ENCODE measurements at places on chromosomes 6 and 20.

GRCh38 chr6:1617466-1618310 lies 8.0 kb downstream of the FOXC1 start:
- no peak for DNase-seq

DNA sequence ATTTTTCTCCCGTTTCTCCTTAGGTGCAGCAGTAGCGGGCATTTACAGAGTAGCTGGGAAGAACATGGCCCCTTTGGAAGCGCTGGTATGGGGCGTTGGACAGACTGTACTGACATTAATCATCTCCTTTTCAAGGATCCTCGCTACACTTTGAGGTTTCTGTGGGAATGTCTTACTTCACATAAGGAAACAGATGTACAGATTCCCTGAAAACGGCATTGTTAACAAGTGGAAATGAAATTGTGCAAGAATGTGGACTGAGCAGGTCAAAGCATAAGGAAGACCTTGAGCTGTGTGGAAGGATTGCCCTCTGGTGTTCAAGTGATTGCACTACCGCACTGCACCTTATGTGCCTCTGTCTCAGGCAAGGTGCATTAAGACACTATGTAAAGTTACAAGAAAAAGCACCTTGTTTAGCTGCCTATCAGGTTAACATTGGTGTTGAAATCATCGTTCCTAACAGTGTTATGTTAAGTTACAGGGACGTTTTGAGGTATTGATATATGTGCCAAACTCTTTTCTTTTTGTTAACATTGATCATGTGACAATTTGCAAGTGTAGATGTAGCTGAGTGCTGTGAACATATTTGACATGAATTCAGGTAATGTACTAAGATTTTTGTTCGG lies 38.0 kb downstream of the TMEM170B start:
- DNase-seq, result peak; percentile 87

- DNase-seq, result no peak
Observed at GRCh38 chr20:63534831-63535651, 2.1 kb downstream of the PTK6 start.

DNA sequence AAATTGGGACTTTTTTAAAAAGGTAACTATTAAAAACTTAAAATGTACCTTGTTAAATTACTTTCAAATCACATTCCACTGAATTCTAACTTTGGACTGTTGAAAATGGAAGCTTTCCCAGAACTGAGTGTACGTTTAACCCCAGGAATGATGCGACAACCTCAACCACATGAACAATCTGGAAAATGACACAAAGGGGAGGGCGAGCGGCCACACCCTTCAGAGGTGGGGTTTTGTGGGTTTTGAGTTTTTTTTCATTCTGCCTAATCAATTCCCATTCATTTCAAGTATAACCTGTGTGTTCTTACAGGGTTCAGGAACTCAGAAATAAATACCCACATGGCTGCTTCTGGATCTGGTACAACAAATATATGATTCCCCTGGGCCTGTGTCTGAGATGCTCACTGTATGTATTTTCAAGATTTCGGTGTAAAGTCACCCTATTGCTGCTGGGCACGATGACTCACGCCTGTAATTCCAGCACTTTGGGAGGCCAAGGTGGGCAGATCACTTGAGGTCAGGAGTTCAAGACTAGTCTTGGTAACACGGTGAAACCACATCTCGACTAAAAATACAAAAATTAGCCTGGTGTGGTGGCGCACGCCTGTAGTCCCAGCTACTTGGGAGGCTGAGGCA lies 21.6 kb downstream of the CNKSR3 start:
- DNase-seq, result no peak

DNA sequence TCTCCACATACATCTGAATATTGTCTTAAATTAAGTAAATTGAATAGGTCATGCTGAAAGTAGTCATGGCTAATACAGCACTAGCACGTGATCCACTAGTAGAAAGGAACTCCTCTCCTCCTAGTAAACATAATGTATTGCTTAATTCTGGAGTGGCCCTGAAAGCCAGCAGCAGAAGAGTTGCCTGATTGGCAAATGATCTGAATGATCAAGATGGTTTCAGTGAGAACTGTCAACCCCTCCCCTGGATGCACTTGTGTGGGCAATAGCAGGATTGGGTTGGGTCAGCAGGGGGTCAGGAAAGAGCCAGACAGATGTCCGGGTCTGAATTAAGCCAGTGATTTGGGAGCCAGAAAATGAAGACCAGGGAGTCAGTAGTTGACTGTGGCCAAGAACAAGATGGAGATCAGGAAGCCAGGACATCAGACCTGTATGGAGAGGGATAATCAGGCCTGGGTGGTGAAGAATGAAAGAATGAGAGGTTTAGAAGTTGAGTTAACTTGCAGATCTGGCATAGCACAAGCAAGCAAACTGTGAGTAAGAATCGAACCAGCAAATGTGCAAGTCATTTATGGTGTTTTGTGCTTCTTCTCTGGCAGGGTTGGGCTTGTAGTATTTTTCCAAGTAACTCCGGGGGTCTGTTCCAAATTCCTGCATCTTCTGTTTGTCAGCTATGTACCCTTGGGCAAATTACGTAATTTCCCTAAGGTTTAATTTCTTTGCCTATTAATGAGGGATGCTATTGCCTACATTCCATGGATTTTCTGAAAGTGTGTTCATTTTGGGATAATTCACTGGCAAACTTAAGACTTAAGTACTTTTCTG lies 304.9 kb downstream of the CD109 start:
- DNase-seq, result no peak

DNA sequence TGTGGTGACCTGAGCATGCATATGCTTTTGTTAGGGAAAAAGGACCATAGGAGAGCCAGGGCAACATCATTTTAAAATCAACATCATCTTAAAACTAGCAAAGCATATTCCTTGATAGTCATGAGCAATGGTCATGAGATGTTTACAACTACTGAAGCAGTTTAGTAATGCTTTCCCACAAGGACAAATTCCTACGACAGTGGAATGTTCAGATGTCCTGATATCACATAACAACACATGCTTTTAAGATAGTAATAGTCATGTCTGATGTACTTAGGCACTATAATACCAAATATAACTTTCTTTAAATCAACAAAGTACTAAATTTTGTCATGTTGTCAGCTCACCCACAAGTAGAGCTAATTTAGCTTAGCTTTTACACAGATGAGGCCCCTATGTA lies 370.3 kb downstream of the HTR1B start:
- no peak for DNase-seq

DNA sequence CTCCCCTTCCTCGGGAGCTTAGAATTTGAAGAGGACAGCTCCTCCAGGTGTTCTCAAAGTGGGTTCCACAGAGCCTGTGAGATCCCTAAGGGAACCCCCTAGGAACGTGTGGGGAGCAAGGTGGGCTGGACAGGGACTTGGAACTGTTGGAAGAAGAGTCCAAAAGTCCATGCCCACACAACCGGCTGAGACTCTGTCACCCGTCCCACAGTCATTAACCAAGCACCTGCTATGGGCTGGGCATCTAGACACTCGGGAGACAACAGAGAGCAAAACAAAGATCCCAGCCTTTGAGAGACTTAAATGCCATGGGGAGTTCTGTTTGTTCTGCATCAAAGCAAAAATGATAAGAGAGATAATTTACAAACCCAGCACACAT lies 51.9 kb upstream of the SAYSD1 start:
- no peak for DNase-seq

- no peak for DNase-seq
Observed at GRCh38 chr20:57322476-57322875, 7.1 kb upstream of the SPO11 start.

DNA sequence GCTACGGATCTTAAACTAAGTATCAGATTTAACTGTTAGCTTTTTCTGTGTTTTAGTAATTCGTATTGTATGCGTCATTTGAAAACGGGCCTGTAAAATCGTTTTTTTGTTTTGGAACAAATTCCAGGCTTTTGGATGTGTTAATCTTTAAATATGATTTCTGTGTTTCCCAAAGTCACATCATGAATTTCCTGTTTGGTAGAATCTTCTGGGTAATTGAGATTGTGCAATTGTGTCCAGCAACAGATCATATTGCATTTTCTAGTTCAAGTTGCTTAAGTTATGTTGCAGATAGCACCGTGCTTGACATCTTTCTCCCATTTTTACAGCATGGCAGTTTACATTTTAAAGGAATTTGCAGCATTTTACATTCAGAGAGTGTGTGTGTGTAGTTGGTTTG lies 1.9 kb downstream of the MAPK14 start:
- DNase-seq, result no peak

GRCh38 chr6:31689249-31690110 lies 8.6 kb upstream of the LY6G5C start:
- no peak for DNase-seq

DNA sequence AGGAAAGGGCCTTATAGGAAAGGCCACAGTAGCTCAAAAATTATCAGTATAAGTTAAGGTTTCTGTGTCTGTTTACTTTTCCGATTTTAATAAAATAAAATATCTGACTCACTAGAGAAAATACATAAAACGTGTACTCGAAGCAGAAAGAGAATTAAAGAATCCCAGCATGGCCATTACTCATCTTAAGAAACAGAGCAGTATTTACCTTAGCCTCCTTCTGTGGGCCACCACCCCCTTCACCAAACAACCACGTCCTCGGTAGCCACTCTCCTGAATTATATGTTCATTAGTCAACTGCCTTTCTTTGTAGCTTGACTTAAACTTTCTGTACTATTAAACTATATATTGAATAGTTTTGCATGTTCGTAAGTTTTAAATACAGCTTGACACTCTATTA lies 72.2 kb upstream of the SPTLC3 start:
- DNase-seq, result no peak

DNA sequence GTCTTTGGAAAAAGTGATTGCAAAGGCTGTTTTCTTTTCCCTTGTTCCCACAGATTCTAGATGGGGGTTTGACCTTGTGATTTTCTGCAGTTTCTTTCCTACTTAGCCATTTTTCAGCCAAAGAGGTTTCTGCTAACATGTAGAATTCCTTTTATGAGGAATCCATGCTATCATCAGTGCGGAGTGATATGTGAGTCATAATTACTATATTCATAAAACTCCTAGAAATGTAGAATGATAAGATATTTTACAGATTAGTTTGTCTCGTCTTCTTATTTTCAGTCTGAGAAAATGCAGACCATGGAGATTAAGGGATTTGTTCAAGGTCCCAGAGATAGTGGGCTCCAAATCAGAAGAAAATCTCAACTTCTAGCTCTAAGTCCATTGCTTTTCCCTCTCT lies 98.6 kb downstream of the KCNQ5 start:
- DNase-seq, result no peak

Data from hepatocyte (in vitro differentiated cells).